ENCODE measurements at places on chromosomes 5 and 9. TPM values are rescaled to one million over a fixed set of nuclear protein-coding genes. Genes with fewer than 3 reads are reported as not detected.

CCDC180 gene
- not detected for total RNA-seq

LRRC19 gene
- not detected for total RNA-seq

ANKRD55 gene
- total RNA-seq, result 0.09 TPM

KCNV2 gene
- not detected for total RNA-seq

SMIM3 gene
- total RNA-seq, result 13.1 TPM

DNA sequence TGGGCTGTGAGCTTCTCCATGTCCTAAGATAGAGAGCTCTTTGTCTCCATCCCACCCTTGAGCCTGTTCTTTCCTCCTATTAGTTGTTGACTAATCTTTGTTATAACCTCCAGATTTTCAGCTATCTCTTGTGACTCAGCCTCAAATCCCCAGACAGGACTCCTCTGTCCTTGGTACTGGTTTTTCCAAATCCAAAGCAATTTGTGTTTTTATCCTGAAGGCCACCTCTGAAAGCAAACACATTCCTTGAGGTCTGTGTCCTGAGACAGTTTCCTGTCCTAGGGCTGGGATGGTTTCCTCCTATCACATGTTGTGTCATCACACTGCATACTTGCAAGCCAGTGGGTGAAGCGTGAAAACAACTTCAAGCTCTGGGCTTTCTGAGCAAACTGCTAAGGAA is 8.5 kb downstream of the TNC start:
- no peaks in the 10 kb centered on the region for H3K27me3 ChIP-seq
- H3K4me1 ChIP-seq, result peaks cover 20% of the 10 kb centered on the region
- H3K36me3 ChIP-seq, result no peaks in the 10 kb centered on the region
- no peak overlapping the region for H3K4me3 ChIP-seq

DNA sequence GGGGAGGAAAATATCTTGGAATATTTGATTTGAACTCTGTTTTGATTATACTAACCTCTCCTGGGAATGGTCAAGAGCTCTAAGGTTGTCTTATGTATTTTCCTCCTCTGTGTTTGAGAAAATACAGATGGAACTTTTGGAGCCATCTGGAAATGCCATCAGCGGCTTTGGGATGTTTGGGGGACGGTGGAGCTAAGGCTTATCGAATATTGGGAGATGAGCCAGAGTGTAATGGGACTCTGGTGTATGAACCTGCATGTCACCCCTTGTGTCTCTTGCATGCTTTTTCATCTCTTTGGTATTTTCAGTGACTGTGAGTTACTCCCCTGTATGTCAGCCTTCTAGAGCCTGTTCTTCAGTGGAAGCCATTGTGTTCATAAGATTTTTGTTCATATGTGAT is 180.0 kb upstream of the OTULINL start:
- H3K27ac ChIP-seq, result no peak overlapping the region
- no peak for DNase-seq
- no peaks in the 10 kb centered on the region for H3K4me1 ChIP-seq
- H3K4me3 ChIP-seq, result no peak overlapping the region
- H3K36me3 ChIP-seq, result peaks cover 50% of the 10 kb centered on the region

- H3K27me3 ChIP-seq, result no peaks in the 10 kb centered on the region
- DNase-seq, result no peak
- H3K4me1 ChIP-seq, result peaks cover 13% of the 10 kb centered on the region
- no peaks in the 10 kb centered on the region for H3K36me3 ChIP-seq
- no peak overlapping the region for H3K4me3 ChIP-seq
Measured at GRCh38 chr5:95969651-95970358, 8.2 kb upstream of the ELL2 start.

DNA sequence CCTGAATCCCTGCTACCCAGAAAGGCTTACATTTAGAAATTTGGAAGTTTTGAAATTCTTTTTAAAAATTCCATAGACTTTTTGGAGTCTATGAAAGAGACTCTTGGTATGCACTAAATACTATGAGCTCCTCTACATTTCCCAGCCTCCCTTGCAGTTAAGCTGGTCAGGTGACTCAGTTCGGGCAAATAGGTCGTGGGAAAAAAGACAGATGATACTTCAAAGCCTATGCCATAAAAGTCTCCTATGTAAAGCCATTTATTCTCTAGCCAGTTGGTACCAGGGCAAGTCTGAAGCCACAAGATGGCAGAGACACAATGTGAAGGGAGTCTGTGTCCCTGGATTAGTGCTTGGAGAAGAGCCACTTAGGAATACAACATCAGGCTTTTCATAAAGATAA is 101.8 kb downstream of the BOD1 start:
- DNase-seq, result no peak
- H3K4me1 ChIP-seq, result no peaks in the 10 kb centered on the region
- no peak overlapping the region for H3K27ac ChIP-seq
- no peaks in the 10 kb centered on the region for H3K36me3 ChIP-seq
- no peak overlapping the region for H3K4me3 ChIP-seq

DNA sequence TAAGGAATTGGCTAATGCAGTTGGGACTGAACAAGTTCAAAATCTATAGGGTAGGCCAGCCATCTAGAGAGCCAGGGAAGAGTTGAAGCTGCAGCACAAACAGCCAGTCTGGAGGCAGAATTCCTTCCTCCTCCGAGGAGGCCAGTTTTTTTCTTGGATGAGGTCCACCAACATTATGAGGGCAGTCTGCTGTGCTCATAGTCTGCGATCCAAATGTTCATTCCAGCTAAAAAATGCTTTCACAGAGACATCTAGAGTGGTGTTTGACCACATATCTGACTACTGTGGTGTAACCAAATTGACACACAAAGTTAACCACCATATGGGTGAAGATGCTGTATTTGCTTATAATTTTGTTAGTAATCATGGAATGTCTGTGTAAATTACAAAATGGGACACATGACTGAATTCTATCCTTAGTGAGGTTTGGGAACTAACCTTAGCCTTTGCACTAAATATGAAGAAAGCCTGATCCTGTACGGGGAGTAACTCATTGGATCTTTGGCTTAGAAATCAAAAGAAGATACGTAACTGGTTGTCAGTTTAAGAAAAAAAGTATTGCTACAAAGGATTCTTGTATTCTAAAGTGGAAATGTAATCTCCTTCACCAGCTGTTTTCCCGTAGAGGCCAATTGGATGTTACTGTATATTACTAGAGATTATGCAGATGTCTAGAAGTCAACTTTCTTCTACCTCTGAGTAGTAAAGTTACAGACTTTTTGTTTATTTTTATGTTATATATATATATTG is 70.6 kb downstream of the SPIN1 start:
- no peak overlapping the region for H3K27ac ChIP-seq
- H3K4me3 ChIP-seq, result no peak overlapping the region
- no peak for DNase-seq
- peaks cover 4% of the 10 kb centered on the region for H3K4me1 ChIP-seq
- no peaks in the 10 kb centered on the region for H3K36me3 ChIP-seq

DNA sequence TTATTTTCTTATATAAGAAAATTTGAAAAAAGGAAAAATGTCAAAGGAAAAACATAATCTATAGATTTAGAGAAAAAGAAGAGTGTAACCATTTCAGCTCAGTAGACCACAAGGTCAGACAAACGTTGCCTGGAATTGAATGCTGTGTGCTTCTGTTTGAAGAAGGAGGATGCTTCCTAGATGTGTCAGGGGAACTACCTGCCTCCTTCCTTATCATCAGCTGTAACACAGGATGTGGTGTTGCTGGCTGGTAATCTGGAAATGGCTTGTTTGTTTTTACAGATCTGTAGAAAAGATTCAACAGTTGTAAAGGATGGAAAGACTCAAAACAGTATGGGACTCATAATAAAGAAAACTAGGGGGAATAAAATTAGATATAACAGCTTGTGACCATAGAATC is 160.7 kb upstream of the MEF2C start:
- no peaks in the 10 kb centered on the region for H3K36me3 ChIP-seq
- no peak overlapping the region for H3K4me3 ChIP-seq
- H3K27me3 ChIP-seq, result no peaks in the 10 kb centered on the region
- no peak overlapping the region for H3K27ac ChIP-seq

GRCh38 chr5:68318955-68319705 is 103.6 kb downstream of the PIK3R1 start:
- H3K27me3 ChIP-seq, result no peaks in the 10 kb centered on the region
- peaks cover 10% of the 10 kb centered on the region for H3K4me1 ChIP-seq
- no peaks in the 10 kb centered on the region for H3K36me3 ChIP-seq
- no peak overlapping the region for H3K4me3 ChIP-seq
- H3K27ac ChIP-seq, result no peak overlapping the region
- DNase-seq, result no peak

DNA sequence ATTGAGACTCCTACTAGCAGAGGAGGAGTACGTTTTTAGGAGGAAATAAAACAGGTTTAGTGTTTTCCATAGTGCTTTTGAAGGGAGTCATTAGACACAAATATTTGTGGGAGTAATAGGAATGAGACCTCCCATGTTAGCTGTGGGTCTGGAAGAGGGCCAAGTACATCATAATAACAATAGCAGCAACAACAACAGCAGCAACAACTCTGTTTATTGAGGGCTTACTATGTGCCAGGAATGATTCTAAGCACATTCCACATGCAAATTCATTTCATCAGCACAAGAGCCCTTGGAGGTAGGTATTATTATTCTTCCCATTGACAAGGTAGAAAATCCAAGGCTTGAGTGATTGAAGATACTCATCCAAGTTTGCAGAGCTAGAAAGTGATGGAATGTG is 384.2 kb upstream of the RPS23 start:
- no peaks in the 10 kb centered on the region for H3K4me1 ChIP-seq
- no peak for DNase-seq
- H3K36me3 ChIP-seq, result no peaks in the 10 kb centered on the region
- no peak overlapping the region for H3K4me3 ChIP-seq

All from esophagus squamous epithelium (tissue), 5 donors.